ENCODE measurements at places on chromosomes 11 and 22.
A peak's percentile ranks its signal among the peaks of the same experiment; 100 is the strongest.

DNA sequence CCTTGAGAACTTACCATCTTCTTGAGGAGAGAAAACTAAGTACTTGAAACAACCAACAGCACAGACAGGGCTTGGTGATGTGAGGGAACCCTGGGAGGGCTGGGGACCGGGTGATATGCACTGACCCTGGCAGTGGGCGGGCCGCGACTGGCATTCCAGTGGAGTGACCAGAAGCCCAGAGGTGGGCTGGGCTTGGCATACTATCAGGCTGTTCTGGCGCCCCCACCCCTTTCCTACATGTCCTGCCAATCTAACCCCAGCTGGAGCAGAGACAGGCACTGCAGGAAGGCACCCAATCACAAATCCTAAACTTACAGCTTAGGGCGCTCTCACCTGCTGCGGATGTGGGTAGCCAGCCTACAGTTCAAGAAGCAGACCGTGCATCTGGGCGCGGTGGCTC is 54.0 kb upstream of the GCAT start:
- no peak for DNase-seq

DNA sequence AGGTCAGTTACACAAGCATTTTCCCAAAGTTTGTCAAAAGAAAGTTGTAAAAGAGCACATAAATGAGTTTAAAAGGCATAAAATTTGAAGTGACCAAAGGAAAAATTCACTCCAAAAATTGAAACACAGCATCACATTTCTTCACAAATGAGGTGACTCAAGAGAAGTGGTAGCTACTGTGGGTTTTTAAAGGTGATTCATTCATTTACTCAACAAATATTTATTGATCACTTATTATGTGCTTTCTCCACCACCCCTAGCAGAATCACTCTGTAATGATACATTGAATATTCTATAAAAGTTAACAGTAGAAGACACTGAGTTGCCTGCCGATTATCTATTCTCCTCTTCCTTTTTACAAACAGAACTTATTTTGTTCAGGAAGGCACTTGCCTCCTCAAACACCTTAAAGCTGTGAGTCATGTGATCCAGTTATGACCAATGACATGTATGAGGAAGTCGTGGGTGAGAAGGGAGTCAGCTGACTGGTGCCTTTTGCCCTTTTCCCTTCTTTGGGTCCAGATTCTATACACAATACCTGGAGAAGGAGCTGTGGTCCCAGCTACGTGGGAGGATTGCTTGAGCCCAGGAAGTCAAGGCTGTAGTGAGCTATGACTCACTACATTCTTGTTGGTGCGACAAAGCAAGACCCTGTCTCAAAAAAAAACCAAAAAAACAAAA is 67.7 kb upstream of the CLNS1A start:
- DNase-seq = peak; percentile 50

GRCh38 chr22:33920927-33921524 is 750 bp upstream of the LARGE1 start:
- peak; percentile 40 for DNase-seq

GRCh38 chr11:105588001-105588400 is 21.9 kb upstream of the GRIA4 start:
- DNase-seq = peak; percentile 84

- no peak for DNase-seq
Observed at GRCh38 chr11:115522302-115522701, 18.1 kb upstream of the CADM1 start.

DNA sequence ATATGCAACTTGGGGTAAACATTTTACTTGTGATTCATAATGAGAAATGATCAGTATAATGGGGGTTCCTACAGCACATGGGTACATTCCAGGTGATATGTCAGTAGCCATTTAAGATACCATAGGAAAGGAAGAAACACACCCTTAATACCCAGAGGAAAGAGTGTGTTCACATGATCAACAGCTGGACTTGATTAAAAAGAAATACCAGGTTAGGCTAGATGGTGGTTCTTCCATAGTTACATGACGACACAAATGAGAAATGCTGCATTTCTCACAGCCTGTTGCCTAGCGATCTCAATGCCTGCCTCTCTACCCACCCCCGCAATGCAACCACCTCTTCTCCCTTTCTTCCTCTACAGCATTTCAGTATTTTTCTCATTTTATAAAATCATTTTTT is 96.8 kb downstream of the TTC28 start:
- peak; percentile 69 for DNase-seq

DNA sequence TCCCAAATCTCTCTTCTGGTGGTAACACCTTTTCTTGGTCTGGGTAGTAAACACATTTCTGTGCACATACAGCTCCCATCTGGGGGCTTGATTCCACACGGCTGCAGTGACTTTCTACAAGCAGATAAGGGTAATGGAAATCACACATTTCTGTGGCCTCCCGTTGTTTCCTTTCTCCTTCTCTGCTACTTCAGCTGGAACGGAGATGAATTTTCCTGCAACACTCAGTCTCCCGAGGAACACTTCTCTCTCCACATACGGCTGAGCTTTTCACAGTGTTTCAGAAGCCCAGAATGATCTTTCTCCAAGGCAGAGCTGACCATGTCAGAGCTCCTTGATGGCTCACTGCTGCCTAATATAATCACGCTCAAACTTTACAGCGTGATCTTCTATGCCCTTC is 364.3 kb upstream of the NARS2 start:
- no peak for DNase-seq

- DNase-seq = no peak
Observed at GRCh38 chr11:46161201-46161600, 39.9 kb upstream of the PHF21A start.

DNA sequence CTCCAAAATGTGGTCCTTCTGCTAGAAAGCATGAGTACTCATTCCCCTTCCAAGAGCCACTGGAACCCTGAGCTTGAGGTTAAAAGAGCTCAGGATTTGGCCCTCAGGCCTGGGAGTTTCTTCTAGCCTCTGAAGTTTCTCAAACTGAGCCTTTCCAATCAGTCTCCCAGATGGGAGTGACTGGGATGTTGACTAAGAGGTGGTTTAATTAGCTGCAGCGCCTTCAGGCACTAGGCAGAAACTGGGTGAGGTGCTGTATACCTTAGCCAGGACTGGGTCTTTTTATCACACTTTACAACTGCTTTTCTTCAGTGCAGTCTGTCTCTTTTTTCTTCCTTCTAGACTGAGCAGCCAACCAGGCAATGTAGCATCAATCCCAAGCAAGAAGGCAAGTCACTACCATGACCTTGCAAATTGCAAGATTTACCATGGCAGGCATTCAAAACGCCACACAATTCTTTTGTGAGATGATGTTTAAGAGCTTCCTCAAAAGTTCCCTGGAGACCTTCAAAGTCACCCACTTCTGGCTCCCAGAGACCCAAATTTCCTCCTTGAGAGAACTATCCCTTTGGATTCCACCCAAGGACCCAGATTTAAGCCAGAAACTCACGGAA is 93.0 kb downstream of the SLC1A2 start:
- no peak for DNase-seq

- DNase-seq = no peak
Observed at GRCh38 chr11:33598426-33599069, 102.1 kb downstream of the C11orf91 start.

- no peak for DNase-seq
Observed at GRCh38 chr11:6402561-6402981, 12.3 kb downstream of the SMPD1 start.

DNA sequence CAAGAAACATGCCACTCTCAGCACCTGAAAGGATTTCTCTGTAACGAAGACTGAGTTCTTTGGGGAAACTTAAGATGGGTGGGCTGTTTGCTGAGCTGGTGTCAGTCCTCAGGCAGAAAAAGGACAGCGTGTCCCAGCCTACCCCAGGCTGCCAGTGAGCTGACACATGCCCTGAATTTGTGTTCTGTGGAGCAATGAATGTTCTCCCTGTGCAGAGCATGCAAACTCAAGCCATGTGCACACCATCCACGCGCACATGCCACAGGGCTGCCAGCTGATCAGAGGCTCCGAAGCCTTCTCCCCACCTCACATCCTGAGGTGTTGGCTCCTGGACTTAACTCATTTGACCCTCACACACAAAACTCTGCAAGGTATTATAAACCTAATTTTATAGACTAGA is 104.9 kb downstream of the KCNC1 start:
- no peak for DNase-seq

- peak; percentile 58 for DNase-seq
Observed at GRCh38 chr11:104946907-104947306, 21.5 kb downstream of the CASP4 start.

- DNase-seq = no peak
Observed at GRCh38 chr11:37390576-37391083, 792.6 kb upstream of the RAG2 start.

DNA sequence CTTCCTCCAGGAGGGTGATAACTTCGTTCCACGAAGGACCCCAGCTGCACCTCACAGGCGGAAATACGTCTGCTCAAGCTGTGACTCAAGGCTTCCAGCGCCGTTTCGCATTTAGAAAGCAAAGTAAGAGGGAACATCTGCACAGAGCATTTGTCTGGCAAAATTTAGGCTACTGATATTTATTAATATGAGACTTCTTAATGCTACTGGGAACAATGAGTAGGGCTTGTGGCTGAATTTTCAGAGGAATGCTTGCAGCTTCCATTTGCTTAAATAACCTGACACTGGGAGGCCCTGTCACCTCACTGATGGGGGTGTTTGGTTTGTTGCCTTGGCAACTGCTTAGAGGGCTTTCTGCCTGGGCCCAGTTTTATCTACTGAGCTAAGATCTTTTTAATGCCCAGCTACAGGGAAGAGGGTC is 14.7 kb upstream of the ST14 start:
- DNase-seq = no peak

DNA sequence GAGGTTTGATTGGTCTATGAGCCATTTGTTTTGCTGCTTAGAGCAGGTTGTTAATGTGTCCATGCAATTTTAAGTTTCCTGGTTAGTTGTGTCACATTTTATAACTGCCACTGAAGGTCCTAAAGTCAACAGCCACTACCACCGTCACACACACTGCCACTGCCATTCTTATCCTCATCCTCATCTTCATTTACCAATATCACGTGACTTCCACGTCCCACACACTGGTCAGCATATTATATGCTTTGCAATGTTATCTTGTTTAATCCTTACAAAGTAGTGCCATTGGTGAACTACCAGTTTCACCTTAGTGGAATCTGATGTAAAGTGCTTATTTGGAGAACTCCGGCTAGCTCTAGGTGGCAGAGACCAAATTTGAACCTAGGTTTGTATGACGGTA is 9.7 kb downstream of the MMP26 start:
- no peak for DNase-seq

DNA sequence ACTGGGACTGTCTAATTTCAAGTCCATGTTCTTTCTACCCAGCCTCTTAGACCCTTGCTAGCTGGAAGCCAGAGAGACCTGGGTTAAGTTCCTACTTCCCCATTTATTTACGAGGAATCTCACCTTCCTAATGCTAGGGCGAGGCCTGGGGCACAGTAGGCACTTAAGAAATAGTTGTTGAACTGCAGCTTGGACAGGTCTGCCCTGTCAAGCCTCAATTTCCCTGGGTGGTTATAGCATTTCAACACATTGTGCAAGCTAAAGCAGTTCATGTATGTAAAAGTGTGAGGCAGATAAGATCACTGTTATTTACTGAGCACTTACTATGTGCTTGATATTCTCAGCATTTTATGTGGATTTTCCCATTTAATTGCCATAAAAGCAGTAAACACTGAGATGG is 12.1 kb downstream of the NAV2 start:
- no peak for DNase-seq

GRCh38 chr22:27810609-27811151 is 9.1 kb upstream of the MN1 start:
- DNase-seq = peak; percentile 16

DNA sequence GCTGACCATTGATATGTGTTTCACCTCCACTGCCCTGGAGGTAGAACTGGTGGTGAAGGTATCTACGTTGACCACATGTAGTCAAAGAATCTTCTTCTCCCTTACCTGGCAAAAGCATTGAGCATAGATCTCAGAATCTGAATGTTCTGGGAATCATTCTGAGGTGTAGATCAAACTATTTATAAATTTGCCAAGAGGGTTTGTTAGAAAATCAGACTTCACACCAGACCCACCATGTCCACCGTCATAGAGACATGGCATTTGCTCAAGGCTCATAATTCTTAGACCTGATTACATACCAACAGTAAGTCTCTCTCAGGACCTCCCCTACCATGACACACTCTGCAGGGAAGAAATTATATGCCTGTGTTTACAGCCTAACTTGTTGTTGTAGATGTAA is at the start of gene OR8B2:
Gene OR8B2 (minus strand): TSS at position 101 of the 400 bp plus-strand sequence. CDS start 1,156 bp downstream, outside the sequence.
- no peak for DNase-seq

- DNase-seq = no peak
Observed at GRCh38 chr11:1783725-1784529, 20.2 kb upstream of the CTSD start.

DNA sequence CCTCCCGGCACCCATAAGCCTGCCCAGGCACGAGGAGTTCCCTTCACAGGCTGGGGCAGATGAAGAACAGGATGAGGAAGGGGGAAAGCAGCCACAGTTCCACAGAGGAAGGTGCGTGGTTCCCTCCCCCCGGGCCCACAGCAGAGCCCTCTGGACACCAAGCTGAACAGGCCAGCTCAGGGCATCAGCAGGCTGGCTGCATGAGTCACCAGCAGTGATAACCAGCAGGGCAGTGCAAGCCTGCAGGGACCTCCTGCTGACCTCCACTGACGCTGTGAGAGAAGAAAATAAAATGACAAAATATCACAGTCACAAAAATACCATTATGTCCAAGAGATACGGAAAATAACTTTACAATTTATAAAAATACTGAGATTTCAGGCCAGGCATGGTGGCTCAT is 11.5 kb downstream of the RTL6 start:
- no peak for DNase-seq

GRCh38 chr11:94746721-94747120 is 21.4 kb upstream of the AMOTL1 start:
- DNase-seq = no peak

DNA sequence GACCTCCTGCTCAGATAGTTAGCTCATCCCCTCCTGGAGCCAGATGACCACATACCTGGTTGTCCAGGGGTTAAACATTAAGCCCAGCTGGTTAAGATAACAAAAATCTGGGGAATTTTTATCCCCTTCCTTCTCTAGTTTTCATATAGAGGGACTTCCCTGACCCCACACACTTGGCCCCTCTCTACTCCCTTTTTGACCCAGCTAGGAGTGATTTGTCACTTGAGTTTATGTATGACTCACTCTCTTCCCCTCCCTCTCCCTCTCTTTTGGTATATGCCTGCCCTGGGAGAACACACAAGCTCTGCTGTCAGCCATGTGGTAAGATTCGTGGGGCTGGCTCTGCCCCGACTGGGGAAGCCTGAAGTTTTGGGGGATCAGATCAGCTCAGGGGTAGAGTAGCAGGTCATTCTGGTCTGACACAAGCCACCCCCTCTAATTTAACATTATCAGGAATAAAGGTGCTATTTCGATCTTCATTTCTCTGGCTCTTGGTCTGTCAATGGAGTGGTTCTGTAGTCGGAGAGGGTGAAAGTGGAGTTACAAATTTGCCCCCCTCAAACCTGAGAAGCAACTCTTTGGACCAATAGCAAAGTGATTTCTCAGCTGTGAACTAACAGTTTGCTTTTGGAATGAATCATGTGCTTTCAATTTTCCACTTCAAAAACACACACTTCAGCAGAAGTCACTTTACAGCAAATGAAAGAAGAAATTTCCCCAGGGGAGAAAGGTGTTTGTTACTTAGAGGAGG is 415.3 kb upstream of the CADM1 start:
- DNase-seq = no peak

GRCh38 chr11:44263738-44264437 is 46.1 kb downstream of the ALX4 start:
- no peak for DNase-seq

GRCh38 chr11:79170321-79170720 is 270.5 kb downstream of the TENM4 start:
- DNase-seq = no peak

GRCh38 chr22:29949872-29950271 is 66.9 kb downstream of the MTMR3 start:
- DNase-seq = no peak

GRCh38 chr11:46451759-46452158 is 60.2 kb upstream of the CHRM4 start:
- DNase-seq = no peak

- no peak for DNase-seq
Observed at GRCh38 chr11:34850334-34850733, 65.8 kb downstream of the APIP start.

All from HCEC 1CT (cell line).